ENCODE measurements at places on chromosomes 6 and 20.

- no peak for DNase-seq
Observed at GRCh38 chr6:132412656-132413498, 11.6 kb upstream of the MOXD1 start.

- DNase-seq = no peak
Observed at GRCh38 chr6:157613011-157613522, 210.0 kb upstream of the SNX9 start.

GRCh38 chr6:6006428-6007365, at the start of gene NRN1:
NRN1 (minus strand) TSS chr6:6006925; CDS start chr6:6006749, 176 bp downstream.
- DNase-seq = no peak

GRCh38 chr20:38143646-38144554, 21.2 kb downstream of the TGM2 start:
- DNase-seq = no peak

GRCh38 chr6:21522143-21522747, 71.3 kb upstream of the SOX4 start:
- DNase-seq = no peak

DNA sequence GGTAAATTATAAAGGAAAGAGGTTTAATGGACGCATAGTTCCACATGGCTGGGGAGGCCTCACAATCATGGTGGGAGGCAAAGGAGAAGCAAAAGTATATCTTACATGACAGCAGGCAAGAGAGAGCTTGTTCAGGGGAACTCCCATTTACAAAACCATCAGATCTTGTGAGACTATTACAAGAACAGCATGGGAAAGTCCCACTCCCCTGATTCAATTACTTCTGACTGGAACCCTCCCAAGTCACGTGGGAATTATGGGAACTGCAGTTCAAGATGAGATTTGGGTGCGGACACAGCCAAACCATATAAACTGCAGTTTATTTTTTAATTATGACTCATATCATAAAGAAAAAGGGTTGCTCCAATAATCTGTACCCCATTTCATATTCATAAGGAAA, 22.3 kb upstream of the HLA-DQA2 start:
- no peak for DNase-seq

GRCh38 chr20:24560571-24561491, 91.4 kb downstream of the SYNDIG1 start:
- no peak for DNase-seq

DNA sequence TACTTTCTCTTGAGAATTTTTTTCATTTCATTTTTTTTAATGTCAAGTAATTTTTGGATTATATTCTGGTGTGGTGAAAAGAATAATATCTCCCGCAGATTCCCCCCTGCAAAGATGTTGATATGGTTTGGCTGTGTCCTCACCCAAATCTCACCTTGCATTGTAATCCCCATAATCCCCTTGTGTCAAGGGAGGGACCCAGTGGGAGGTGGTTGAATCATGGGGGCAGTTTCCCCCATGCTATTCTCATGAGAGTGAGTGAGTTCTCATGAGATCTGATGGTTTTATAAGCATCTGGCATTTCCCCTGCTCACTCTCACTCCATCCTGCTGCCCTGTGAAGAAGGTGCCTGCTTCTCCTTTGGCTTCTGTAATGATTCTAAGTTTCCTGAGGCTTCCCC, 58.7 kb upstream of the PMEPA1 start:
- no peak for DNase-seq

GRCh38 chr20:50913690-50914375, 17.4 kb downstream of the ADNP start:
- DNase-seq = no peak

DNA sequence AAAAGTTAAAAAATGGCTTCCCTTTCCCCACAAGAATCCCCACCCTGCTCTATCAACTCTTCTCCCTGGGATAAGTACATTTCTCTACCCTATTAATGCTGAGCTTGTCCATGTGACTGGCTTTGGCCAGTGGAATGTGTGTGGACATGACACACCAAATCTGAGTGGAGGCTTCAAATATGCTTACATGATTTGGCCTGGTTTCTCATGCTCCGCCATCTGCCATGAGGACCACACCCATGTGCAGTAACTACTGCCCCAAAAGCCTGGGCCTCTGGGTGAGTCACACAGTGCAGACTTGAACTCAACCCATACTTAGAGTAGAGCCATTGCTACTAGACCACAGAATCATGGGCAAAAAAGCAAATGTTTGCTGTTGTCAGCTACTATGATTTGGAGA, 65.4 kb downstream of the PRND start:
- DNase-seq = no peak

- DNase-seq = peak; percentile 23
Observed at GRCh38 chr20:34708621-34709043, 4.5 kb downstream of the TP53INP2 start.

DNA sequence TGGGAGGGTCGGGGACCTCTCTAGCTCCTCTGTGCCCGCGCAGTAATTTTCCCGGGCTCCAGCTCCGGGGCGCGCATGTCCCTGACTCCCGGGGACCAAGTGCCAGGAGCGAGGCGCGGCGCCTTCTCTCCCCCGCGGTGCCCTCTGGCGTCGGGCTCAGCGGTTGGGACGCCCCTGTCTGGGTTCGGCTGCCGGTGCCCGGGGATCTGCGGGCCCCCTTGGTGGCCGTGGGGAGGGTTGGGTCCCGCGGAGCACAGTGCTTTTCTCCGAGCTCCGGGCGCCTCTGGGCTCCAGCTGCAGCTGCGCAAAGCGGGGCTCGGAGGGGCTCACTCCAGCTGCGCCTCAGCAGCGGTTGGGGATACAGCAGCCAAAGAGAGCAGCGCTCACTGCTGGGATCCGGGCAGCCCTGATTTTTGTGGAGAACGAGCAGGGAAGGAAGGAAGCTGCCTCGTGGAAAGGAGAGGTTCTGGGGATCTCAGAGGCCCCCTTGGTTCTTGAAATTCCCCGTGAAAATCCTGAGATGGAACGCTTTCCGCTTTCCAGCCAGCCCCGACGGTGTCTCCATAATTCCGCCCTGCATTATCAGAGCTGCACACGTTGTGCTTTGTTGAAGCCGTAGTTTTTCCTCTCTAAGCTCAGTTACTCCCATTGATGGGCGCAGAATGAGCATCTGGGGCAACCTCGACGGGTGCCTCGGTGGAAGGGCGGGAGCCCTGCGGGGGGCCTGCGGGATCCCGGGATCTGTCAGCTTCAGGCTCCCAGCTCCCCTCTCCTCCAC, 861 bp downstream of the PPP1R14C start:
- DNase-seq = no peak

DNA sequence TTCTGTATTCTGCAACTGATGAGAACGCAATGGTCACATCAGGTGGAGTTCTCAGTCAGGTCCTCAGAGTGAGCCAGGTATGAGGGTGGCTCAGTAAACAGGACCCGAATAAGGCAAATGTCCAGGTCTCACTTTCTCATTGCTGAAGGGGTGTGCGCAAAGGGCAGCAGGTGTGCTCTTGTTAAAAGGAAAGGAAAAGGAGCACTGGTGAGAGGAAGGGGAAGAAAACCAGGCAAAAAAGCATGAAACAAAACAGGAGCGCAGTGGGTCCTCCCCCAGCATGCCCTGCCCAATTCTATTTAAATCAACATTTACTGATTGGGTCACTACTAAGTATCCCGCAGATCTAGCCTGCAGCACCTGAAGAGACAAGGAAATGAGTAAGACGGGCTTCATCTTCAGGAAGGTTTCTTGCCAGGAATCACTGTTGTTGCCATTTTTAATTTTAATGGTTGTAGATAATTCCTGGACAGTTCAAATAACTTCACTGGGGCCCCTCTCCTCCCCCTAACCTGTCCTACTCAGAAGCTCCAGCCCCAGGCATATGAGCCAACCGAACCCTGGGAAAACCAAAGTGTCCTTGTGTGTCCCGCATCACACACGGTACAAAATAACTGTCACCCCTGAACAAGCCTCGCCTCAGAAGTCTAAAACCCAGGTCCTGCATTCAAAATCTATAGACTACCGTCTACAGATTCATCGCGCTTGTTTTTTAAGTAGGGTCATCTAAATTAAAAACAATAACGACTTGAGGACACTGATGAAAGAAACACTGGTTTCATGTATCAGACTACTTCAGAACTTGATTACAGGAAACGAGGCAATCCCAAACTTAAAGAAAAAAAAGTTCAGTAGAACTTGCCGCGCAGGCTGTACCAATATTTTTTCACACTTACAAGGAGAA, 980 bp downstream of the MBOAT1 start:
- DNase-seq = no peak

DNA sequence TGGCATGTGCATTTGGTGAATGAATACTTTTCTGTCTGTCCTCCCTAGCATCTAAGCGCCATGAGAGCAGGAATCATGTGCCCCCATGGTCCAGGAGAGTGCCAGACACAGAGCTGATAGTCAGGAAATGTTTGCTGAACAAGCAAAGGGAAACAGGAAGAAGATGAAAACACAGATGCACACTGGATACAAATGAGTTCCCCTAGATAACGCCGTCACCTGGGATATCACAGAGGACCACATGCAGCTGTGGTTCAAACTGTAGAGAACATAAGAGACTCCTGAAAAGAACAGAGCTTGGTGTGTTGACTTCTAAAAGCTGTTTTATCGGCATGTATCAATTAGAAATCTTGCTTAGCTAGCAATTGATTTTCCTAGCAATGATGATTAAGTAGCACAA, 293.7 kb downstream of the BTBD3 start:
- no peak for DNase-seq
